Endodermal cell (in vitro differentiated cells): ENCODE measurements at places on chromosomes 7 and 10.

GRCh38 chr7:26609082-26609481 is 255.3 kb downstream of the SKAP2 start:
- DNase-seq = no peak

DNA sequence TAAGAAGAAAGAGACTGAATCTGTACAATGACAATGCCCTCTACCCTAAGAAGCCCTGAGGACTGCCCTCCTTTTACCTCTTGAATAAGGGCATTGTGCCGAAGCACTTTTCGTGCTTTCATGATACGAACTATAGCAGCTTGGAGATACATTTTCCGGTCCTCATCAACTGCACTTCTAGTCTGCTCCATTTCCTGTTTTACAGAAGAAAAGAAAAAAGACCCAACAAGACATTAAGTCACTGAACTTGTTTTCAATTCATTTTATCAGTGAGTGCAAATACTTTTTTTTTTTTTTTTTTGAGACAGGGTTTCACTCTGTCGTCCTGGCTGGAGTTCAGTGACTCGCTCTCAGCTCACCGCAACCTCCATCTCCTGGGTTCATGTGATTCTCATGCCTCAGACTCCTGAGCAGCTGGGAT is 78.4 kb downstream of the CUL2 start:
- no peak for DNase-seq

GRCh38 chr7:155377071-155377837 is 79.6 kb downstream of the INSIG1 start:
- DNase-seq = no peak

DNA sequence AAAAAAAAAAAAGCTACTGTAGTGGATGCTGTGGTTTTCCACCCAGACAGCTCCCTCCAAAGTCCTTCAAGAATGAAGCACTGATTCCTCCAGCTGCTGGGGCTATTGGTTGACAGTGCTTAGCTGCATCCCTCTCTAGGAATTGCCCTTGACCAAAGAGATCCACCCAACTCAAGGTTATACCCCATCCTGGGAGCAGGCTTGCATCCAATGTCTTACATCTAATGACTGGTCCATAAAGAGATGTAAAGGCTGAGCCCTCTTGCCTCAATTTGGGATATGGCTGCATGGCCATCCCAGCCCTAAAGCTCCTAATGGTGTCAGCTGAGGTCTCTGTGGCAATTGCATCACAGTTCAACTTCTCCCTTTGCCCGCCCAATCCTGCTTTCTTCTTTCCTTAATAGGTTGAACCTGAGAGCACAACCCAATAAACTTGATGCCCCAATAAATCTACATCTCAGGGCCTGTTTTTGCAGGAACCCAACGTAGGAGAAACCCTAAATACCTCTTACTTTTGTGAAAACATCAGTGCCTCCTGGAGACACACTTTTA is 4.4 kb downstream of the GPR37 start:
- DNase-seq = no peak

DNA sequence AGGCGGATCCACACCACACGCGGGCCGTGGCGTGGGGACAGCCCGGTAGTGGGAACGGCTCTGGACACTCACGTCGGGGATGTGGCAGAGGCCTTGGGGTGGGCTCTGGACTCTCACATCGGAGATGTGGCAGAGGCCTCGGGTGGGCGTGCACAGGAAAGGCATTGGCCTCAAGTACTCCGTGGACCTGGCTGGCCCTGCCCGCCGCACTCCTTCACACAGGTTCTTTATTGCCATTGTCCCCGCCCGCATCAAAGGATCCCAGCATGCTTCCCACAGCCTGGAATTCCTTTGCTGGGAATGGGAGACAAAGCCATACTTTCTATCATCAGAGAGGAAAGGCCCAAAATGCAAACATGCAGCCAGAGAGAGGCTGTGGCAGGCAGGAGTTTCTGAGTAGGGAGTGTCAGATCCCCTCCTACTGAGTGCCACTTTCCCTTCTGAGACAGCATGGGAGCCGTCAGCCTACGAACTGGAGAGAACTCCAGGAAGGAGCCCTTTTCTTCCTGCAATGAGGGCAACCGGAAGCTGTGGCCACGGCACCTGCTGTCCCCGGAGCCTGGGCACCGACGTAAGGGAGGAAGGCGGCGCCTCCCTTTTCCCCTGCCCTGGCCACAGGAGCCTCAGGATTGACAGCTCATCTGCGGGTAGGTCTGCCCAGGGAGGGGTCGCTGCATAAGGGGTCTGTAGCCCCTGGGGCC is 51.5 kb downstream of the RBM17 start:
- peak; percentile 78 for DNase-seq

DNA sequence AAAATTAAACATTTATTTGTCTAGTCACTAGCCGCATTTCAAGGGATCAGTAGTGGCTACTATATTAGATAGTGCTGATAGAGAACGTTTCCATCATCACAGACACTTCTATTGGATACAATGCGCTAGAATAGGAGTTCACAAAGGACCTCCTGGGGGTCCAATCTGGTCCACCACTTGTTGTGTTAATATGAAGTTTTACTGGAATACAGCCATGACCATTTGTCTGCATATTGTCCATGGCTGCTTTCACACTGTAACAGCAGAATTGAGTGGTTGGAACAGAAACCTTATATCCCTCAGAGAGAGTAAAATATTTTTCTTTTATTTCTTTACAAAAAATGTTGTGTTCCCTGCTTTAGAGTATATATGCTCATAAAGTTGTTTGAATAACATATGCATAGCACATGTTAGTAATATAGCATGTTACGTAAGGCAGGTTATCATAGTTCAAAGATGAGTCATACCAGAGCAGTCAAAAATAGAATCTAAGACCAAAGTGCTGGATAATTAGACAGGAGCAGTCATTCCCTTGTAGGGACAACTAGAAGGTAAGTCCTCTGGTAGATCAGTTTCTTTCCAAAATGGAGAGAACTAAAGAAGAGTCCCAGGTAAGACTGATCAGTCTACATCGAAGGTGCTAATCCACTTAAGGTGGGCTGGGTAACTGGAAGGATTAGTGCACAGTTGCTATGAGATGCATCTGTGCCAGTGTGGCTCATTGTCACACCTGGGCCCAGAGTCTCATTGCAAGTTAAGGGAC is 14.9 kb downstream of the BZW2 start:
- no peak for DNase-seq

- DNase-seq = no peak
Observed at GRCh38 chr7:104951546-104951945, 62.5 kb upstream of the KMT2E start.

DNA sequence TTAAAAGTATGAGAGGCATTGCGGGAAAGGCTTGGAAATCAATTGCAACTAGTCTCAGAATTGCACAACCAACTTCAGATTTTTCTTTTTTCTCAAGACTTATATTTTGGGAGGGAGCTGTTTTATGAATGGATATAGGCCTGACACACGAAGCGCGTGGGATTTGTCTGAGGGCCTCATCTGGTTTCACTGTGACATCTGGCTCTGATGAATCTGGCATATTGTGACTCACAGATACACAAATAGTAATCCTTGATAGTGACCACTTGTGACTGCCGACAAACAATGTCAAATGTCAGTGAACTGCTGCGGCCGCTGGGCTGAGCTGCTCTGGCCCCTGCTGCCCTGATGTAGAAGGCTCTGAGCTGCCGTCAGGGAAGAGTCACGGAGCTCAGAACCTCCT is 655.1 kb downstream of the INHBA start:
- DNase-seq = no peak

GRCh38 chr10:62268027-62268398 is 631 bp downstream of the RTKN2 start:
- no peak for DNase-seq

DNA sequence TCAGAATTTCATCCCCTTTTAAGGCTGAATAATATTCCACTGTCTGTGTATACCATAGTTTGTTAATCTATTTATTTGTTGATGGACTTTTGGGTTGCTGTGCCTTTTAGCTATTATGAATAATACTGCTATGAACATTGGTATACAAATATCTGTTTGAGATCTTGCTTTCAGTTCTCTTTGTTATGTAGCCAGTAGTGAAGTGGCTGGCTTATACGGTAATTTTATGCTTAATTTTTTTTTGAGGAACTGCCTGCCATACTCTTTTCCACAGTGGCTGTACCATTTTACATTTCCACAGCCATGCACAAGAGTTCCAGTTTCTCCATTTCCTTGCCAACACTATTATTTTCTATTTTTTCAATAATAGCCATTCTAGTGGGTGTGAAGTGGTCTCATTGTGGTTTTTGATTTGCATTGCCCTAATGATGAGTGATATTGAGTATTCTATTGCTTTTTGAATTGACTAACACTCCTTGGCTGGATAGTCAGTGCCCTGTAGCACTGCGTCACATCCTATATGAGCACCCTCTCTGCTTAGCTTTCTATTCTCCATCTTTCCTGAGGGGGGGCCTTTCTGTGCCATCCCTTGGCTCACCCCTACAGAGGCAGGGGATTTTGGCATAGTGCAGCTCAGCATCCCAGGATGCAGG is 29.4 kb upstream of the RAPGEF5 start:
- no peak for DNase-seq

GRCh38 chr7:1352656-1353271 is 106.5 kb downstream of the MICALL2 start:
- no peak for DNase-seq

- no peak for DNase-seq
Observed at GRCh38 chr7:42194238-42194637, 42.8 kb downstream of the GLI3 start.

GRCh38 chr7:5661942-5662341 is 119.5 kb downstream of the RNF216 start:
- DNase-seq = no peak

DNA sequence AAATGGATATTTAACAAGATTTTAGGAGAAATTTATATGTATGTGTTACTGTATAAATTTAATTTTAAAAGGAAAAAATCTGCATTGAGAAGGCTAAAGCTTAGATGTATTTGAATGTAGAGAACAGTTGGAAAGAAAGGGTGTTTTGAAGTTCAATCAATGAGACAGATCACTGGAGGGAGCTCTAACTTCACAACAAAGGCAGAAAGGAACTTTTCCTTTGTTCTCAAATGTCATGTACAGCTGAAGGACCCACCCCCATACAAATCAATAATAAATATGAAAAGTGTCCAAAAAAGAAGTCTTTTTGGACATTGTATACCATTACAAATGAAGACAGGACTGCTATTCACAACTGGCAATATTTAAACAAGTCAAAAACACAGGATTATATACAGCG is 403.4 kb downstream of the DNAJB9 start:
- DNase-seq = no peak

- DNase-seq = peak; percentile 56
Observed at GRCh38 chr7:137879357-137880158, 32.8 kb upstream of the DGKI start.

GRCh38 chr7:97479740-97480290 is 252.1 kb upstream of the TAC1 start:
- DNase-seq = no peak

DNA sequence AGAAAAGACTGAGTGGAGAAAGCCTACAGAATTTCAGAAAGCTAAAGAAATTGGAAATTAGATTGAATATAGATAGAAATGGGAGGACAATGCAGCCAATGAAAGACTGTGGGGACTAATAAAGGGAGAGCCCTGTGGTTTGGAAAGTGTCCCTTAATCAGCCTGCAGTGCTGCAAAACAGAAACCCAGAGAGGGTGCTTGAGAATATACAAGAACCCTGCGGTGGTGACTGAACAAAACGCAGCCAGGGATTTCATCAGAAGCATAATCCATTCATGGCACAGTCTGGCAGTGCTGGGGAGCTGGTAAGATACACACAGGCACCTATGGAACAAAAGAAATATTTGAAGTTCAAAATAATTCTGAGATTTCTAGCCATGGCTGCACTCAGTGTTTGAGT is 19.1 kb downstream of the CEP41 start:
- DNase-seq = no peak

DNA sequence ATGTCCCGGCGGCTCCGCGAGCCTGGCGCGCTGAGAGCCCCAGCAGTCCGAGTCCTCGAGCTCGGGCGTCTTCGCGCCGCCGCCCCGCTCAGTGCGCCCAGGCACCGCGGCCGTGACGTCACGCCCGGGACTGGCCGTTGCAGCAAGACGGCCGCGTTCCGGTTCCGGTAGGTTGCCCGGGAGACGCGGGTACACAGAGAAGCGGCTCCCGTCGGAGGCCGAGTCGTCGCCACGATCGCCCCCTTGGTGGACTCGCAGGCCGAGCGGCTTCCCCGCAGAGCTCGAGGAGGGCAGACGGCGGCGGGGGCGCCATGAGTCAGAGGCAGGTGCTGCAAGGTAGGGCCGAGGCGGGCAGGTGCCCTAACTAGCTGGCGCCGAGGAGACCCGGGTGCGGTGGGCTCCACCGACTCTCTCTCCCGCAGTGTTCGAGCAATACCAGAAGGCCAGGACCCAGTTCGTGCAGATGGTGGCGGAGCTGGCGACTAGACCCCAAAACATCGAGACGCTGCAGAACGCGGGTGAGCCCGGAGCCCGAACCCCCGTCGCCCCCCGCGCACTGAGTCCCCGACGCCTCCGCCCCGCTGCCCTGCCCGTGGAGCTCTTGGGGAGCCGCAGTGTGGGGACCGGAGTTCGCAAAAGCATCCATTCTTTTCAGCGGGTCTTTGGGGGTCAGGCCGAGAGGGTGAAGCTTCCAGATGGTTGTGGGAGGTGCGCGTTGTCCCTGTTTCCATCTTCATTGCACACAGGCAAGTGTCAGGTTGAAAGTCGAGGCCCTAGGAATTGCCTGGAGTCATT is at the start of gene SPAG6:
TSS of gene SPAG6 (plus strand) at position 196 of the 795 bp plus-strand sequence. CDS start at position 312, 116 bp downstream.
- peak; percentile 91 for DNase-seq

GRCh38 chr7:6232116-6232515 is 40.3 kb downstream of the CYTH3 start:
- no peak for DNase-seq

GRCh38 chr7:106563466-106564150 is 97.3 kb downstream of the CCDC71L start:
- no peak for DNase-seq

- DNase-seq = no peak
Observed at GRCh38 chr10:16930540-16930939, 113.3 kb upstream of the RSU1 start.

- peak; percentile 29 for DNase-seq
Observed at GRCh38 chr10:5951167-5951711, 26.1 kb downstream of the IL15RA start.
